Non-pigmented ciliary epithelial cell (primary cell): ENCODE measurements at places on chromosomes 5 and 9.
A peak's percentile ranks its signal among the peaks of the same experiment; 100 is the strongest.

- peak; percentile 96 for DNase-seq
Measured at GRCh38 chr5:78504704-78505677, 143.6 kb downstream of the LHFPL2 start.

GRCh38 chr9:106119176-106119575 is 424.8 kb downstream of the TMEM38B start:
- no peak for DNase-seq

DNA sequence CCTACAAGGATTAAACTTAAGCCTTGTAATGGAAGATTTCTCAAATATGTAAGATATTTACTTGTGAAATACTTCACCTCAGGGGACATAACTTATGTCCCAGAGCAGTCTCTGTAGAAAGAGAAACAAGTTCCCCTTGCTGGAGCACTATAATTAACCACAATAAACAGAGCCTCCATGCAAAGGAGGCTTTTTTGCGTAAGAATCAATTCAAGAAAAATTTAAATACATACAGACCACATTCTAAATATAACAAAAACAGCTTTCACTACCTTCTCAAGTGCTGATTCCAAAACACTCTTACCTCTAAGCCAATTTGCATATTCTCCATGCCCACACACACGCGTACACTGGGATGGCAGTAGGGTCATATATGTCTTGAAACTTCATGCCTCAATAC is 30.7 kb upstream of the CCNB1 start:
- no peak for DNase-seq

GRCh38 chr9:129582855-129583254 is 38.0 kb downstream of the C9orf50 start:
- DNase-seq = no peak

- DNase-seq = peak; percentile 86
Measured at GRCh38 chr9:69898714-69899209, 78.1 kb downstream of the CFAP95 start.

DNA sequence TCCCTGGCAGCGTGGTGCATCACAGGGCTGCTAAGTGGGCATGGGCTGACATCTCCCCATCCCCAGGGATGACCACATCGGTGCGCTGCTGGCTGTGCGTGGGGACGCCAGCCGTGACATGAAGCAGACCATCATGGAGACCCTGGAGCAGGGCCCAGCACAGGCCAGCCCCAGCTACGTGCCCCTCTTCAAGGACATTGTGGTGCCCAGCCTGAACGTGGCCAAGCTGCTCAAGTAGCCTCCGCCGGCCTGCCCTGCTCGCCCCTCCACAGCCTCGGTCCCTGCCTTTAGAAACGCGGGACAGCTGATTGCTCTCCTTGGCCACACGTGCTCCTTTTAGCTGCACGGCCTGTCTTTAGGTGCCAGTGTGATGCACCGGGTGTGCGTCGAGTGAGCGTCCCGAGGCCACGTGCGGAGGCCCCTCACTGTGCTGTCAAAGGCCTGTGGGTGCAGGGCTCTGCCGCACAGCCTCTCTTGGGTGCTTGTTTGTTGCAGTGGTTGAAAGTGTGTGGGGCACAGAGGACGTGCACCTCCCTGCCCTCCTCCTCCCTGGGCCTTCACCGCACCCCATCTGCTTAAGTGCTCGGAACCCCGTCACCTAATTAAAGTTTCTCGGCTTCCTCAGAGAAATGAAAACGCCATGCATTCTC is 23.8 kb downstream of the EXOC3 start:
- DNase-seq = no peak
